ENCODE measurements at places on chromosomes 5 and 9.
A peak's percentile ranks its signal among the peaks of the same experiment; 100 is the strongest.

GRCh38 chr9:12853051-12853450, 78.2 kb downstream of the LURAP1L start:
- DNase-seq, result no peak

GRCh38 chr9:7802666-7803065, 3.1 kb upstream of the DMAC1 start:
- no peak for DNase-seq

DNA sequence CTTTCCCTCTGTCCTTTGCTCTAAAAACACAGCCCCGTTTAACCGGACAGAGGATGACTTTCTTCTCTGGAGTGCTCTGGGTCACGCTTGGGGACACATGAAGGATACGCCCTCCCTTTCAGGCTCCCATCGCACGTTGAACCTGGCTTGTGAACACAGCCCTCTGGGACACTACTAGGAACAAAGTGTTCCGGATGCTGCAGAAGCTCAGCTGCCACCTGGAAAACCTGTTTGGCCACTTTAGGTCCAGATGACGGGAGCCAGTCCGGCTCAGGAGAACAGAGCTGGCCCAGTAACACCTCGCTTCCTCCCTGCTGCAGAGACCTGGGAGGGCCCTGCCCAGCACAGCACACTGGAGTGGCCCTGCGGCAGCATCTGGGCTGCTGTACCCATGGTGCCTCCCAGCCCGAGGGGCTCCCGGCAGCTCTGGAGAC, 60.1 kb downstream of the GADD45G start:
- no peak for DNase-seq

GRCh38 chr5:93532370-93532769, 48.6 kb downstream of the NR2F1-AS1 start:
- DNase-seq, result peak; percentile 1

DNA sequence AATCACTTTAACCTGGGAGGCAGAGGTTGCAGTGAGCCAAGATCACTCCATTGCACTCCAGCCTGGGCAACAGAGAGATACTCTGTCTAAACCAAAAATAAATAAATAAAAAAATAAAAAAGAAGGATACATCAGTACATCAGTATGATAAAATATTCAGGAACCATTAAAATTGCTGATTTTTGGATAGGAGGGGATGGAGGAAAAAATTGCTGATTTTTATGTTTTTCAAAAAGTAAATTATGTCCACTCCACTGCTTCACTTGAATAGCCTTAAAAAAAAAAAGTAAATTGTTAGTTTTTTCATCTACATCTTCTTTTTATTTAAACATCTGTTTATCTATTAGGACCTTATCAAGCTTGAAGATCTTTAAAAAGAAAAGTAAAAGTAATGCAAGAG, 7.4 kb upstream of the GAPVD1 start:
- no peak for DNase-seq

Measured in urothelium cell line (cell line).